ENCODE measurements at places on chromosomes 6 and 20.

DNA sequence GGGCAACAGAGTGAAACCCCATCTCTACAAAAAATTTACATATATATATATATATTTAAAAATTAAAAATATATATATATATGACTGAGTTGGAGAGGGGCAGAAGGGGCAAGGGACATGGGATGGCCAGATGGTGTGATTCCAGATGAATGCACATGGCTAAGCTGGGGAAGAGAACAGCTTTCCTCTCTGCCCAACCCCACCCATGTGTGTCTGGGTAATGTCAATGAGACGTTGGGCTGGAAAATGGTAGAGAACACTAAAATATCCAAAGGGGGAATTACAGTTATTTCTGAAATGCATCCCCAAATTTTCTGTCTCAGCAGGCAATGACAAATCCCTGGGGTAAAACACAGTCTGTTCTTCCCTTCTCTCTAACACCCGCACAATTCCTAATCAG lies 31.2 kb upstream of the CCND3 start:
- no peak for DNase-seq

DNA sequence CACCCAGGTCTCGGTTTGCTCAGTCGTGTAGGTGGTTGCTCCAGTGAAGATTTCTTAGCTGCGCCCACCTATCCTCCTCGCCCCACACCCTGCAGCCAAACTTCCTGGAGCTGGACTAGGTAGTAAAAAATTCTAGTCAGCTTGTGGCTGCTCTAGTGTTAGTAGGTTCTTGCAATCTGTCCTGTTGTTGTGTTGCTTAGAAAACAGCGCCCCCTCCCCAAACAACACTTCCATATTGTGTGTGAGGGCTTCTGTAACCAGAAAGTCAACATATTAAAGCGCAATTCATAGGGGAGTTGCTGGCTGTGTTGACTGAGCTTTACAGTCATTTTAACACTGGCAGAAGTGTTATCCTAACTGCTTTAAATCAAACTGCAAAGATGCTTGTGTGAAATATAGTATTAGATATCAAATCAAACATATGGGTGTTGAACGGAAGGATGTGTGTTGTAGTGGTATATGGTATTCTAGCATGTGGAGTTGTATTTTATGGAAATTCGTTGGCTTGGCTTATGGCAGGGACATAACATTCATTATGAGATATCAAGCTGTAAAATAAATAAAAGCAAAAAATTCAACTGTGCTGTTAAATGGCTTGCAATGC lies 122.5 kb downstream of the ARID1B start:
- DNase-seq, result no peak

- no peak for DNase-seq
Measured at GRCh38 chr6:128242765-128243403, 277.5 kb downstream of the PTPRK start.

GRCh38 chr20:48687117-48687800 lies 140.5 kb downstream of the PREX1 start:
- DNase-seq, result no peak

GRCh38 chr6:130625825-130626527 lies 201.2 kb upstream of the SMLR1 start:
- DNase-seq, result no peak

- no peak for DNase-seq
Measured at GRCh38 chr20:34618676-34619075, 58.2 kb downstream of the PIGU start.

DNA sequence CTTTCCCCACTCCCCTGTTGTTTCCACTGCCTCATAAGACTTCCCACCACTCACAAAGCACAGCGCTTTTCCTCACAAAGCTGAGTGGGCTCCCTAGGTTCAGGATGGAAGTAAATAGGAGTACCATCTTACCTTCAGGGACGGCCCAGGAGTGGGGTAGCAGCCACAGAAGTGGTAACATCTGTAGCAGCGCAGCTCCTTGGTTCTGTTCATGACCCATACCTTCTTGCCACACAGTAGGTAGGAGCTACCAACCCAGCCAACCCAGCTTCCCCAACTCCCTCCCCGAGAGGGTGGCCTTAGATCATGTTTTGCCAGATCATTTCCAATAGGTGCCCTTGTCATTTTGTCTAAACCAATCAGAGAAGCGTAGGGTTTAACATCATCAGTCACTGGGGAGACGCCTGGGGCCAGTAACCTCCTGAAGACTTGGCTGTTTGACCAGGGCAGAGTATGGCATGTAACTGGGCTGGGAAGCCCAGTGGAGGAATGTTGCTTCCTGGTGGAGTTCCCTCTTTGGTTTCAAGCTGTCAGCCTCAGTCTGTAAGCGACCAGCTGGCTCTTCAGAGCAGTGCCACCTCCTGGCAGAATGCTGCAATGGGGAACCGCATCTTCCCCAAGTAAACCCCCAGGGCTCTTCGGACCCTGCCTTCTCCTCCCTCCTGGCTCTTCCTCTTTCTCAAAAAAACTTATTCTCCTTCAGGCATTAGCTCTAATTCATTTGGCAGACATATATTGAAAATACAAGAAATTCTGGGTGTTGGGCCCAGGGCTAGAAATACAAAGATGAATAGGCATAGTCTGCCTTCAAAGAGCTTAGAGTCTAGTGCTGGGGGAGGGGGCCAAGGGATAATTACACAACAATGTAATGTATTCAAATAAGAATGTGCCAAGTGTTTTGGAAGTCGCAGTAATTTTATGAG lies at the start of gene HLA-DMA:
TSS of gene HLA-DMA (minus strand) at position 281 of the 923 bp plus-strand sequence. CDS start at position 220, 61 bp downstream.
- peak; percentile 75 for DNase-seq

GRCh38 chr6:139784222-139784769 lies 409.8 kb upstream of the CITED2 start:
- no peak for DNase-seq

DNA sequence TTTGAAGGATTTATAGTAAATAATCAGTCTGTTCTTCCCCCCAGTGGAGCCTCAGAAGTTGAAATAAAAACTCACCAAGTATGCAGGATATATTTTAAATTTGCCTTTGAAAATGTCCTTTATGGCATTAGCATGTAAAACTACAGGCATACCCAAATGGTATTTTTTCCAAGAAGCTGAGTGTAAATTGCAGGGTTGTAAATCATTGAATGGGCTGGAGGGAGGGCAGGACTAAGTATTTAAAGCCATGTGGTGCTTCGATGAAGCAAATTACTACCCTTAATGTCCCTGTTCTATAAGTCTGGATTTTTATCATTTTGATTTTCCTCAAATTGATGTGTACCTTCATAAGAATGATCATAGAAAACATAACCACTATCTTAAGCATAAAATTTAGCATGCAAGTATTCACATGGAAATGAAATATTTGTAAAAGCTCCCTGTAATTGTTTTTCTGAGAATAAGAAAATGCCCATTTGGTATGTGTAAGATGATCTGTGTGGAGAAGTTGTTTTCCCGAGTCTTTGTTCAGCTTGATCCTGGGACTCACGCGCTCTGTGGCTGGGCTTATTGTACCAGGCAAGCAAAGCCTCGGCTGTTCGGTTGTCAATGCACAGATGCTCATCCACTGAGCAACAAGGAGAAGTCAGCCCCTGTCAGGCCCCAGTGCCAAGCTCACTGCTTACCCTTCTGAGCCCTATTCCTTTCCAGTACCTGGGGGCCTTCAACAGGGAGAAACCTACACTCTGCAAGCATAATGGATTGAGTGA lies 66.7 kb downstream of the CD164 start:
- peak; percentile 70 for DNase-seq

DNA sequence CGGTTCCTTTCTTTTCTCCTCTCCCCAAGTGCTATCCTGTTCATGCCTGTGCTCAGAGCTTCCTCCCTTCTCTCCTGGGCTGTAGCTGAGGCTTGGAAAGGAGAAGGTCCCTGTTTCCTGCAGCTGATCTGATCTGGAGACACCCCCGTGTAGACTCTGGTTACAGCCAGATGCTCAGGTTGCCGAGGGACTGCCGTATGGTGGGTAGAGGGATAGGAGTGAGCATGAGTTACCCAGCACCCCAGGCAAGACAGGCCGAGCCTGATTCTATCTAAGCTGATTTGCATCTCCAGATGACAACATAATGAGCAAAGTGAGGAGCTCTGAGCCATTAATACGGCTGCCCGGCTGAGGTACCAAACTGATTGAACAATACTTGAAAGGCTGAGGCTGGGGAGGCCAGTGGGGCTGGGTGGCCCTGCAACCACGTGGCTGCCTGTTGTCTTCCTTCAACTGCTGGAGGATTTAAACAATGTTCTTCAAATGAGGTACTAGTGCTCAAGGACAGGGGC lies 91.8 kb downstream of the ASXL1 start:
- DNase-seq, result no peak

DNA sequence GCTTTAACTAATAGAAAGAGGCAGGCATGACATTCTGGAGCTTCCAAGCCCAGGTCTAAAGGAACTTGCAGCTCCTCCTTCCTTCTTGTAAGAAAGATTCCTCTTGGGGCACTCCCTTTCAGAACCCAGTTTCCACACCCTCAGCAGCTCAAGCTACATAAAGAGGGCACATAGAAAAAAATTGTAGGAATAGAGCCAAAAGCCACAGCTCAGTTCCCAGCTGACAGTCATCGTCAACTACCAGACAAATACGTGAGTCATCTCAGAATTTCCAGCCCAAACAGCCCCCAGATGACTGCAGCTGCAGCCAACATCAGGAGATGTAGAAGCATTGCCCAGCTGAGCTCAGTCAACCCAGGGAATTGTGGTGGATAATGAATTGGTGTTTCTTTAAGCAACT lies 349.8 kb upstream of the ARID1B start:
- peak; percentile 43 for DNase-seq

DNA sequence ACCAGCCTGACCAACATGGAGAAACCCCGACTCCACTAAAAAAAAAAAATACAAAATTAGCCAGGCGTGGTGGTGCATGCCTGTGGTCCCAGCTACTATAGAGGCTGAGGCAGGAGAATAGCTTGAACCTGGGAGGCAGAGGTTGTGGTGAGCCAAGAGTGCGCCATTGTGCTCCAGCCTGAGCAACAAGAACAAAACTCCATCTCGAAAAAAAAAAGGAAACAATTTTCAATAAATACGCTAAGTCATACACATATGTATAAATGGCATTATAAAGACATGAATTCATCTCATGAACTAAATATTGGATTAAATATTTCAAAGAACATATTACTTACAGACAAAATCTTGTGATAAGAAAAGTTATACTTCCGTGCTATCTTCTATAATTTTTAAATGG lies 2.9 kb downstream of the ARHGAP18 start:
- no peak for DNase-seq

GRCh38 chr6:56188429-56188828 lies 59.0 kb downstream of the COL21A1 start:
- DNase-seq, result peak; percentile 32

- DNase-seq, result no peak
Measured at GRCh38 chr6:12265791-12266190, 24.4 kb upstream of the EDN1 start.

Measured in dorsolateral prefrontal cortex (tissue), 122 donors.